ENCODE measurements at places on chromosomes 3 and 15.

- no peak for DNase-seq
Observed at GRCh38 chr3:166169681-166170080, 332.5 kb upstream of the BCHE start.

- DNase-seq: no peak
Observed at GRCh38 chr15:55649058-55649423, 60.9 kb upstream of the PYGO1 start.

- DNase-seq: peak; percentile 57
Observed at GRCh38 chr15:41772720-41773331, 1.5 kb upstream of the MAPKBP1 start.

DNA sequence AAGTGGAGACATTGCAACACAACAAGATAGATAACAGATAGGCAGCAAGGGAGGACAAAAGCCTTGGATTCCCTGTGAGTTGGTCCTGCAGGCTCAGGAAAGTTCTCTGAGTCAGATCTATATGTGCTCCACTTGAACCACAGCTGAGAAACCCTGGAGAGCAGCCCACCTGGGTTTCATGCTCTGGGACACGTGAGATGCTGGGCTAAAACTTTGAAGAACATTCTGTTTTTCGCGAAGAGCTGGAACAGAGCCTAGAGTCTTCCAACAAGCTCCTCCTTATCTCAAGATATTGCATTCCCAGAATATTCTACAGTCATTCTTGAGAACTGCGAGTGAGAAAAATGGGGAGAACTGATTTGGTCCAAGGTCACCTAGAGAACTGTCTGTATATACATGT lies 583.0 kb upstream of the ROBO1 start:
- DNase-seq: no peak

GRCh38 chr3:21357241-21357640 lies 393.8 kb downstream of the ZNF385D start:
- DNase-seq: no peak

DNA sequence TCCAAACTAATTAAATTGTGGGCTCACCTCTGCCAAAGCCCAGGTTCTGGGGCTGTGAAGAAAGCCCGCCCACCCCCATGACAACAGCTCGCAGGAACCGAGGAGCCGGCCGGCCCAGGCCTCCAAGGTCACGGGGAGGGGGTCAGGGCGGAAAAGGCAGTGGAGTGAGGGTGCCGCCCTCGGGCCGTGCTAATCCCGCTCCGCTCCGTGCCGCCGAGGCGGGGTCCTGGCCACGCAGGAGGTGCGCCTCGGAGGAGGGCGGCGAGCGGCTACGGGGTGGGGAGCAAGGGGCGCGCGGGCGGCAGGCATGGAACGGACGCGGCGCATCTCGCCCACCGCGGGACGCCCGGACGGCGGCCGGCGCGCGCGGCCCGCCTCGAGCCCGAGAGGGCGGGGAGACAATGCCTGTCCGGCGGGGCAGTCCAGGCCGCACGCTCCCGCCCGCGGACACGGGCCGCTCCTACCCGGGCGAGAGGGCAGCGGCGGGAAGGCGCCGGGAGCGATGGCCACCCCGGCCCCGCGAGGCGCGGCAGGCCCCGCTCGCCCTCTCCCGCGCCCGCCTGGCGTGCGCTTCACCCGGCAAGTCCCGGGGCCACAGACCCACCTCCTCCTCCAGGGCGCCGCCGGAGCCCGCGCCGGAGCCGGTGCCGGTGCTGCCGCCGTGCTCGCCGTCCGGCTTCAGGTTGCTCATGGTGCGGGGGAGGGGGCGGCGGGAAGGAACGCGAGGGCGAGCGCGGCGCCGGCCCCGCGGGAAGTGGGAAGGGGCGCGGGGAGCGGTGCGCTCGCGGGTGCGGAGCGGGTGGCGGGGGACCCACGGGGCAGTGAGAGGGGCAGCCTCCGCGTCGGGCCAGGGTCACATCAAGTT lies 528 bp downstream of the RBPMS2 start:
- no peak for DNase-seq

GRCh38 chr3:159844801-159845261 lies 143.8 kb upstream of the IL12A start:
- no peak for DNase-seq

DNA sequence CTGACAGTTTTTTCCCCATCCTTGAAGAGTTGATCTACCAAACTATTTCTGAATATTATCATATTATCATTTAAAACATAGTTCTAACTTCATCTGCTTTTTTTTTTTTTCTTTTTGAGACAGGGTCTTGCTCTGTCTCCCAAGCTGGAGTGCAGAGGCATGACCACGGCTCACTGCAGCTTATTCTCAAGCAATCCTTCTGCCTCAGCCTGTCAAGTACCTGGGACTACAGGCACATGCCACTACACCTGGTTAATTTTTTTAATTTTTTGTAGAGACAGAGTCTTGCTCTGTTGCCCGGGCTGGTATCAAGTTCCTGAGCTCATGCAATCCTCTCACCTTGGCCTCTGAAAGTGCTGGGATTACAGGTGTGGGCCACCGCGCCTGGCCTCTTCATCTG lies 1.3 kb downstream of the EIF2AK4 start:
- DNase-seq: no peak

DNA sequence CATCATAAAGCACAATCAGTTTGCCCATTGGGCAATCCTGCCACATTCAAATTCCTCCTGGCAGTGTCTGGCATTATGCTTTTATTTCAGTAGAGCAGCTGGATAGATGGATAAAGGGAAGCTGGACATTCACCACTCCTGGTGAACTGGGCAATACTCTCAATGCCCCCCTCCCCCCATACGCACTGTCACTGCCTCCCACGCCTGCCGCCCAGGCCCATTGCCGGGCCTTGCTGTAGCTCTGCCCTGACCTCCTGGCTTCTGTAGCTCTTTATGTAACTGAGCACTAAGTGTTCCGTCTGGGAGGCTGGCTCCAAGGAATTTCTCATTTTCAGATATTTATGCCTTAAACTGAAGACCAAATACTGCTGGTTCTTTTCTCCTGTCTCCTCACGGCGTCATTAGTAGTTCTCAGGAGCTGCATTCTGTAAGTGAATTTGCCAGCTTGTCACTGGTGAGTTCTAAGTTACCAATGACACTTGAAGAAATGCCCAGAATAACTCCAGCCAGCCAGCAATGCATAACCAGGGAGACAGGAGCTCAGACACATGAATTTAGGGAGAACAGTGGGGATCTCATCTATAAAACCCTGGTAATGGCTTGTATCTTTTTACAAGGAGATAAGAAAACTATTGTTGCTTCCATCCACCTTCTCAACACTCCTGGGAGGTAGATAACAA lies 25.5 kb upstream of the RASGRF1 start:
- DNase-seq: no peak
